ENCODE measurements at places on chromosomes 1 and 21. TPM values are rescaled to one million over a fixed set of nuclear protein-coding genes. Genes with fewer than 3 reads are reported as not detected.

DNA sequence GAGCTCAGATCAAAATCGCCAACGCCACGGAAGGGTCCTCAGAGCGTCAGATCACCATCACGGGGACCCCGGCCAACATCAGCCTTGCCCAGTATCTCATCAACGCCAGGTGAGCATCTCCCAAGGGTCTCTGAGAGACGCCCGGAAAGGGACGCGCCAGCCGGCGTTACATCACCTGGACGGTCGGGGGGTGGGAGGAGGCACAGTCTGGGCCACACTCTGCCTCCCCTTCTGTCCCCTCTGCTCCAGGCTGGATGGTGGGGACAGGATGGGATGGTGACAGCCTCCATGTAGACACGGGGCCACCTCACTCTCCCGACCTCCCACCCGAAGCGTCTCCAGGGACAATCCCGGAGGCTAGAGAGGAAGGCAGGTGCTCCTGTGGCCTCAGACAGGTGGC is 41.5 kb upstream of the COL6A1 start:
- H3K4me1 ChIP-seq: no peaks in the 10 kb centered on the region
- no peak overlapping the region for H3K27ac ChIP-seq
- H3K36me3 ChIP-seq: no peaks in the 10 kb centered on the region
- no peak for DNase-seq

UBASH3A gene
- not detected for total RNA-seq

DNA sequence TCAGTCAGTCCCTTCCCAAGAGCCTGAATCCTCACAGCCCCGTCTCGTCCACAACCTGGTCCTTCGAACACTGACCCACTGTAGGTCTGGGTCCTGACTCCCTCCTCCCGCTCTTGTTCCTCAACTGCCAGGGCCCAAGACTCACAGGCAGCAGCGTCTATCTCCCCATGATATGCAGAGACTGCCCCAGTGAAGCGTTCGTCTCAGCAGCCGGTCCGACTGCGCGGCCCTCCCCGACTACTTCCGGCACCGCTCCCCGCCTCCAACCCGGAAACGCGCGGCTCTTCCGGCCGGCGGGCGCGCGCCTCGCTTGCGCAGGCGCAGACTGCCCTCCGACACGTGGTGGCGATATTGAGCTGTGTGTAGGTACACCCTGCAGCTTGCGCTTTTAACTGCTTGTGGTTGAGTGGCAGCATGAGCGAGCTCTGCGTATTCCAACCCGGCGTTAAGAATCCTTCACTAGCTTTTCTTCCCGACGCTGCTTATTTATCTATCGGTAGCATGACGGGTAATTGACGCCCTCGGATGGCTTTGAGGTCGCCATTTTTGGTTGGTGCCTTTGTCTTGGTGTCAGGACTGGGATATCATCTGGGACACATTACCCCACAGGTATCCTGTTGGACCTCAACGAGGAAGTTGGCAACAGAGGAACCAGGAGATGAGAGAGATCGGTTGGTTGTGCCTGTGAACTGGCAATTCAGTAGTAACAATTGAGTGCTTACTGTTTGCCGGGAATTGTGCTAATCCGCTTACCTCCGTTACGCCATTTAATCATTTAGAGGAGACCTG is at the start of gene TAF12:
TAF12 (minus strand) TSS at position 221 of the 789 bp plus-strand sequence. CDS start 20,986 bp downstream, outside the sequence.
- H3K4me1 ChIP-seq: peaks cover 21% of the 10 kb centered on the region
- peak within 1 kb of the TSS; percentile 76 for H3K27ac ChIP-seq
- no peaks in the 10 kb centered on the region for H3K36me3 ChIP-seq
- peak; percentile 98 for DNase-seq
- H3K4me3 ChIP-seq: peak within 1 kb of the TSS; percentile 77

RASAL2 gene
- total RNA-seq: 14.0 TPM

DNA sequence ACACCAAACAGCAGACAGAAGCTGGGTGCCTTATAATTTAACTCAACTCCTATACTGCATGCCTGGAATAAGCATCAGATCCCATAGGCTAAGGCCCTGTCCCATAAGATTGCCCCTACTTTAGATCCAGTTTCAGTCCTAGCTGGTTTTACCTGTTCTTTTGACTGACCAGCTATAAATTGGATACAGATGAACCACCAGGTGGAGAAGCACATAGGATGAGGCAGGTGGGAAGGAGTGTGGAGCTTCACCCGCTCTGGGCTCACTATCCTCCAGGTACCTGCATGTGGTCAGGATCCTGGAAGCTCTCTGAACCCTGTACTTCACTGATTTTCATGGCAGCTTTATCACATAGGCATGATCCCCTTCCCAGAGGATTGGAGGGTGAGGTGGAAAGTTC is 51.3 kb downstream of the MAST2 start:
- H3K27ac ChIP-seq: no peak overlapping the region
- H3K36me3 ChIP-seq: no peaks in the 10 kb centered on the region

GRCh38 chr1:85496941-85497582 is 32.1 kb upstream of the DDAH1 start:
- H3K27me3 ChIP-seq: no peaks in the 10 kb centered on the region
- no peaks in the 10 kb centered on the region for H3K4me1 ChIP-seq
- H3K36me3 ChIP-seq: no peaks in the 10 kb centered on the region
- no peak overlapping the region for H3K27ac ChIP-seq
